A172 (cell line): ENCODE measurements at places on chromosomes 3 and 15. TPM values are rescaled to one million over a fixed set of nuclear protein-coding genes. Genes with fewer than 3 reads are reported as not detected.

DNA sequence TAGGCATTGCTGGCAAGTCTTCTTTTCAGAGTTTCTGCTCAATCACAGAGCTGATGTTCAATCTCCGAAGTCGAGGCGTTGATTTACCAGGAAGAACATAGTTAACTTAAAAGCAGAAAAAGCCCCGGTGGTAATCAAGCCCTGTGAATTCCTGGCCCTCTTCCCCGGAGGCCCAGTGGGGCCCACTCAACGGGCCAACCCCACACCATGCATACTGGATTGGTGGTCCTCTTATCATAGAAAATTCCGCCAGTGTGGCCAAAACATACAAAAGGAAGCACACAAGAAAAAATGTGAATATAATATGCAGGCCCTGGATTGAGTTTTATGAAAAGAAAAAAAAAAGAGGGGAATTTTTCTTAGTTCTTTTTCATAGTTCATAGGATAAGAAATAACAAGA, 873.0 kb upstream of the NR2F2 start:
- DNase-seq = no peak

GRCh38 chr3:53223025-53223424, 32.8 kb downstream of the TKT start:
- DNase-seq = no peak

GRCh38 chr3:188316021-188316722, 162.2 kb downstream of the LPP start:
- DNase-seq = no peak

ACP3 gene
- total RNA-seq = not detected in 2 replicates

- DNase-seq = no peak
Observed at GRCh38 chr3:133381346-133382109, 18.3 kb upstream of the BFSP2 start.

TP63 gene
- 0.09 TPM in 1 of 2 replicates, not detected in the other for total RNA-seq

FBXO40 gene
- 0.09 TPM in 1 of 2 replicates, not detected in the other for total RNA-seq

IFT57 gene
- total RNA-seq = 61.0 and 70.2 TPM in 2 replicates

GOLGA6L24 gene
- not detected in 2 replicates for total RNA-seq

TRPC1 gene
- 23.0 and 34.8 TPM in 2 replicates for total RNA-seq

GRCh38 chr3:104673981-104674380, 692.7 kb upstream of the ALCAM start:
- DNase-seq = no peak

GRCh38 chr3:125340121-125340520, 35.0 kb downstream of the ZNF148 start:
- no peak for DNase-seq

C3orf33 gene
- total RNA-seq = 7.5 and 7.9 TPM in 2 replicates

TEX55 gene
- total RNA-seq = not detected in 2 replicates

- peak; percentile 37 for DNase-seq
Observed at GRCh38 chr3:190432216-190432615, 17.5 kb downstream of the TMEM207 start.

DNA sequence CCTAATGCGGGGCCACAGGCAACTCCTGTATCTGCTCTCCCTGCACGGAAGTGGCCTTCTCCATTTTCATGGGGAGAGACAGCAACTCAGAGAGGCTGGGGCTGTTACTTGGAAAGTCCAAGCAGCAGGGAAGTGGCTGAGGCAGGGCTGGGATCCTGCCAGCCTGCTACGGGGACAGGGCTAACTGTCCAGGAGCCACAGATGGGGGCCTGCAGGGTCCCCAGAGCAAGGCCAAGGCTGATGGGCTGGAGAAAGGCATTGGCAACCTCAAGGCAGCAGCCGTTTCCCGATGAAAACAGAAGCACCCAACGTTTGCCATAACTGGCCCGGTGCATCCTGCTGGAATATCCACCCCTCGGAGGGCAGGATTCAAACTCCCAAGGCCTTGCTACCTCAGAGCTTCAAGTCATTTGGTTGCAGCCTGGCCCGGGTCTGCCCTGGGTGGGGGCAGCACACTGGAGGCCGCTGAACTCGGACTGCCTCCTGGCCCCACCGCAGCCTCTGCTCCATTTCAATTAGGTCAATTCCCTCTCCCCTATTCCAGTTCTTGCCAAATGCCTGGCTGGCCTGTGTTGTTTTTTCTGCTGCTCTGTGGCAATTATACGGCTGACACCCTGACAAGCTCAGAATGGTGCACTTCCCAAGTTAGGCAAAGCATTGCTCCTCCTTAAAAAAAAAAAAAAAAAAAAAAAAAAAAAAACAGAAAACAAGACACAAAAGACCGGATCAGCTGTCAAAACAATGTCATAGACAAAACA, 143.5 kb downstream of the NUP210 start:
- no peak for DNase-seq

- DNase-seq = no peak
Observed at GRCh38 chr15:48868023-48868422, 9.9 kb upstream of the EID1 start.

ARL6 gene
- 14.4 and 31.3 TPM in 2 replicates for total RNA-seq

DNA sequence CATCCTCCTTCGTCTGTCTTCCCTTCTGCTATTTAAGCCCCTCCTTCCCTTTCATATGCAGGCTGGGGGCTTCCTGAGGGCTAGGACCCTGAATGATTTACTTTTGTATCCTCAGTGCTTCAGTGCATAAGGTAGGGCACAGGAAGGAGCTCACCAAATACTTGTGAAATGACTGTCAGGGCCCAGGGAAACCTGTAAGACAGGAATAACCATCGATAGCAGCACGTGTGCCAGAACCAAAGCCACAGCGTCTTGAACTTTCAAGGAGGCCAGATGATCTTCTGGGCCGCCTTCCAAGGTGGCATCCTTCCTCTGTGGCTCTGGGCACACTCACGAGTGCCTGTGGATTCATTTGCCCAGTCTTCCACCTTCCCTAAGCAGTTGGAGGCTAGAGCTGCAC, 3.9 kb downstream of the TMED3 start:
- DNase-seq = no peak

DNA sequence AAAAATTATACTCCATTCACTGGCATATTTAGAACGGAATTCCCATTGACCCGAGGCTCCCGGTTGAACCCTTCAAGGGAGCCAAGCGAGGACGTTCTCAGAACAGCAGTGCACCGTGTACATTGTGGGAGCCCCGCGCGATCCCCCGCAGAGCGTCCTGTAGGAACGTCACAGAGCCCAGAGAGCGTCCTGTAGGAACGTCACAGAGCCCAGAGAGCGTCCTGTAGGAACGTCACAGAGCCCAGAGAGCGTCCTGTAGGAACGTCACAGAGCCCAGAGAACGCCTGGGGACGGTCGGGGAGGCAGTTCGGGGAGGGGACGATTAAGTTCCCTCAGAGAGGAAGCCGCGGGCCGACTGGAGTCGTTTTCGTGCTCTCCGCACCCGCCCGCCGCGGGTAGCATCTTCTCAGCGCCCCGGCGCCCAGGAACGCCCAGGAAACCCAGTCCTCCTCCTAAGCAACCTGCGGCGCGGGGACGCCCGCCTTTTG, 506 bp upstream of the ATP1B3 start:
- DNase-seq = peak; percentile 53

- peak; percentile 8 for DNase-seq
Observed at GRCh38 chr3:46829699-46830208, 33.5 kb downstream of the MYL3 start.

FEZF2 gene
- total RNA-seq = not detected in 2 replicates
